Vagina (tissue), 2 donors: ENCODE measurements at places on chromosomes 5 and 9.

GRCh38 chr5:82521431-82522051 is 243.4 kb upstream of the RPS23 start:
- H3K4me1 ChIP-seq, result no peaks in the 10 kb centered on the region
- H3K27ac ChIP-seq, result no peak overlapping the region
- no peak overlapping the region for H3K4me3 ChIP-seq
- H3K36me3 ChIP-seq, result no peaks in the 10 kb centered on the region
- H3K27me3 ChIP-seq, result no peaks in the 10 kb centered on the region
- no peak for DNase-seq

DNA sequence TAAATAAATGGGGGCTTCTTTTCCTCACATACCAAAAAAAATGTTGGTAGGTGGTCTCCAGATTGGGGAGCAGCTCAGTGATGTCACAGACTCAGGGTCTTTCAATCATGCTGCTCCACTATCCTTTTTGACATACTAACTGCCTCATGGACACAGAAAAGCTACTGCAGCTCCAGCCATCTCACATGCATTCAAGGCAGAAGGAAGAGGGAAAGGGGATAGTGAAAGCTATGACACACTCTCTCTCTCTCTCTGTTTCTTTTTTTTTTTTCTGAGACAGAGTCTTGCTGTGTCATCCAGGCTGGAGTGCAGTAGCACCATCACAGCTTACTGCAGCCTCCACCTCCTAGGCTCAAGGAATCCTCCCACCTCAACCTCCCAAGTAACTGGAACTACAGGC is 7.9 kb upstream of the ADGRD2 start:
- H3K4me3 ChIP-seq, result no peak overlapping the region
- no peaks in the 10 kb centered on the region for H3K4me1 ChIP-seq
- DNase-seq, result no peak
- H3K36me3 ChIP-seq, result no peaks in the 10 kb centered on the region

- peak overlapping the region; percentile 10 for H3K27ac ChIP-seq
- no peak for DNase-seq
- H3K4me3 ChIP-seq, result no peak overlapping the region
- H3K36me3 ChIP-seq, result no peaks in the 10 kb centered on the region
- peaks cover 49% of the 10 kb centered on the region for H3K4me1 ChIP-seq
- H3K27me3 ChIP-seq, result no peaks in the 10 kb centered on the region
Observed at GRCh38 chr5:157548513-157549282, 26.9 kb downstream of the ADAM19 start.

- H3K27ac ChIP-seq, result no peak overlapping the region
- no peak for DNase-seq
- H3K36me3 ChIP-seq, result no peaks in the 10 kb centered on the region
- H3K27me3 ChIP-seq, result no peaks in the 10 kb centered on the region
- H3K4me3 ChIP-seq, result no peak overlapping the region
Observed at GRCh38 chr9:124512806-124513204, 5.6 kb upstream of the NR5A1 start.

DNA sequence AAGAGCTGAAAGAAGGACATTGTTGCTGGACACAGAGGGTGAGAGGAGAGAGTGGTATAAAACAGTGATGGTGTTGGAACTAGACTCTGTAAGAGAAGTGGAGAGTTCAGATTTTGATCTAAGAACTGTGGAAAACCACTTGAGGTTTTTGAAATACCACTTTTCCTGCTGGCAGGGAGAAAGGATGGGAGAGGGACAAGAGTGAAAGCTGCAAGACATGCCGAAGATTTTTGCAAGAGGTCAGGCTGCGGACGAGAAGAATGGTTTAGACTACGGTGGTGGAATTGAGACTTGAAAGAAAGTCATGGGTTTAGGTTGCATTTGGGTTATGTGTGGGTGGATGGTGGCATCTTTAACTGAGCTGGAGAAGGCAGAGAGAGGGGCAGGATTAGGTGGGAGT is 202.2 kb upstream of the RPS23 start:
- H3K27ac ChIP-seq, result no peak overlapping the region
- H3K4me3 ChIP-seq, result no peak overlapping the region
- H3K4me1 ChIP-seq, result no peaks in the 10 kb centered on the region
- no peaks in the 10 kb centered on the region for H3K36me3 ChIP-seq
- H3K27me3 ChIP-seq, result no peaks in the 10 kb centered on the region

DNA sequence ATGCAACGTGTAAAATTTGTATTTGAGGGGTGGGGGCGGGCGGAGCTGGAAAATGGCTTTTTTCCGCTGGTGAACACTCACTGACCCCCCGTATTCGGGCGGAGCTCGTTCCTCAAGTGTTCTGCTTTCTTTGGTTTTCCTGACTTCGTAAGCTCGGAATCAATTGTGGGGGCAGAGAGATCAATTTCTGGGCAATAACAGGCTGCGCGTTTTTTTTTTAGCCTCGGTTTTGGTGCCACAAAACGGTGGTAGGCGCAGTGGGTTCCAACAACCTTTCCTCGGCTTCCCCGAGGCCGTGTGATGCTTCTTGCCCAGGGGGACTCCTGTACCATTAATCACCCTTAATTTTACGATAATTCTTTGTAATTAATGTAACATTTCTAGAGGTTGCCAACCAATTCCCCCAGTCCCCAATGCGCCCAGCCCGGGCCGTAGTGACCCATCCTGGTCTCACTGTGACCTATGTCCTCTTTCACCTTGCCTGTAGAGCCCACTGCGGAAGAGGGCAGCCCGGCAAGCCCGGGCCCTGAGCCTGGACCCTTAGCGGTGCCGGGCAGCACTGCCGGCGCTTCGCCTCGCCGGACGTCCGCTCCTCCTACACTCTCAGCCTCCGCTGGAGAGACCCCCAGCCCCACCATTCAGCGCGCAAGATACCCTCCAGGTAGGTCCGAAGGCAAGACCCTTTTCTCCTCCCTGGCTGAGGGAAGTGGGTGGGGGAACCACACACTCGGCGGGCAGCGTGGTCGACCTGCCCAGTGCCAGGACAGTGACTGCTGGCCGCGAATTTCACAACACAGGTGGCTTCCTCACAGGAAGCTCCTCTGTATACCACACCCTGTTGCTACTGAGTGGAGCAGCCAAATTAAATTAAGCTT is 3.7 kb downstream of the NR4A3 start:
- DNase-seq, result no peak
- peaks cover 31% of the 10 kb centered on the region for H3K4me1 ChIP-seq
- no peak overlapping the region for H3K4me3 ChIP-seq
- H3K27me3 ChIP-seq, result no peaks in the 10 kb centered on the region
- H3K27ac ChIP-seq, result no peak overlapping the region

GRCh38 chr9:106897236-106897635 is 34.3 kb downstream of the ZNF462 start:
- peaks cover 35% of the 10 kb centered on the region for H3K4me1 ChIP-seq
- no peak overlapping the region for H3K27ac ChIP-seq
- DNase-seq, result no peak
- no peak overlapping the region for H3K4me3 ChIP-seq

DNA sequence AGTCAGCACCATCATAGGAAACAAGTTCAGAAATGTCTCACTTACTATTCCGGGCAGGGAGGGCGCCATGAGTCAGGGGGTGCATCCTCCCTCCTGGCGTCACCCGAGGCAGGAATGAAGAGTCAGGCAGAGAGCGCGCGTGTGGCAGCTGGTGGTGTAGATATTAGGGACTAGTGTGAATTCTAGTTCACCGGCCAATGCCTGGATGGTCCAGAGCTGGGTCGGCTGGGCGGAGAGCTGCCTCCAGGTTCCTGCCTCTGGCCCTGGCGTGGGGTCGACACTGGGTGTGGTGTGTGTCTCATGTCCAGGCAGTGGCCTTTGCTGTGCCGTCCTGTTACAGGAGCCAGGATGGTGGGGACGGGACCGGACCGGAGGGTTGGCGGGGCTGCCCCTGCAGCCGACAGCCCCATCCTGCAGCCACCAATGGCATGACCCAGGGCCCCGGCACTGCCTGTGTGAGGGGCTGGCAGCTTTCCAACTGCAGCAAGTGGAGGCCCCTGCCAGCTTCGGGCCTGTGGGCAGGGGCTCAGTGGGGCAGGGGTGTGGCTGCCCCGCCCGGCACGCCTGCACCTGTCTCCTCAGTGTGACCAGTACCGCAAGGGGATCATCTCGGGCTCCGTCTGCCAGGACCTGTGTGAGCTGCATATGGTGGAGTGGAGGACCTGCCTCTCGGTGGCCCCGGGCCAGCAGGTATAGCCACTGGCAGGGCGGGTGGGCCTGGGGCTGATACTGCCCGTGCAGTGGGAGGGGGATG is 9.1 kb downstream of the DIPK1B start:
- H3K36me3 ChIP-seq, result peaks cover 36% of the 10 kb centered on the region
- H3K4me1 ChIP-seq, result peaks cover 57% of the 10 kb centered on the region
- H3K27me3 ChIP-seq, result no peaks in the 10 kb centered on the region
- no peak for DNase-seq
- H3K4me3 ChIP-seq, result no peak overlapping the region

DNA sequence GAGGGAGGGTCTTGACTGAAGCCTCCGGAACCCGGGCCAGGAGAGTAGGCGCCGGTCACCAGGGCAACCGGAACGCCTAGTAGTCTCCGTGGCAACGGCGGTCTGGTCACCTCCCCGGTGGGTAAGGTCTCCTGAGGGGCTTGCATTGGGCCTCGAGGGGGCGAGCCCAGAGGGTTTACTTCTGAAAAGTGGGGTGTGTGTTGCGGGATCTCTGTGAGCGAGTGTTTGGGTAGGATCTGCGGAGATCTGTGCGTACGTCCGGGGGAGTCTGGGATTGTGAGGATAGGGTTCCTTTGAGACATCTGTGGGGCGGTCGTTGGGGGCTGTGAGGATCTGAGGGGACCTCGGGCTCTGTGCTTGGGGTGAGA is at the start of gene FAM221B:
Gene FAM221B, minus strand, starts transcription at position 17 of the 368 bp plus-strand sequence. CDS start 2,571 bp downstream, outside the sequence.
- H3K27me3 ChIP-seq, result no peaks in the 10 kb centered on the region
- peak within 1 kb of the TSS; percentile 49 for H3K4me3 ChIP-seq

DNA sequence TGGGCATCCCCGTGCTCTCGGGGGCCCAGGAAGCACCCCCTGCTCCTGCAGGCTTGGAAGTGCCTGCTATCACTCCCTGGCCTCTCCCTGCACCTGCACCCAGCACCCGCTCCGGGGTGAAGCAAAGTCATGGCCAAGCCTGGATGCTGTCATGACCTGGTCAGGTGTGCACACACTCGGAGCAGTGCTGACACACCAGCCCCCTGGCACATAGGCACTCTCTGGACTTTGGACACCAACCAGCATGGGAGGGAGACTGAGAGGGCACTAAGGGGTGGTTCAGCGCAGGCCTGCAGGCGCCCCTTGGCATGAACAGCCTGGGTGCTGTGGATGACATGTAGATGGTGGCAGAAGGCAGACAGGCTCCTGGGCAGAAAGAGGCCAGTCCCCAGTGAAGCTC is 158.6 kb downstream of the GHR start:
- no peak overlapping the region for H3K4me3 ChIP-seq
- peaks cover 10% of the 10 kb centered on the region for H3K4me1 ChIP-seq
- no peak overlapping the region for H3K27ac ChIP-seq
- no peak for DNase-seq
- no peaks in the 10 kb centered on the region for H3K27me3 ChIP-seq

- no peak overlapping the region for H3K27ac ChIP-seq
- no peaks in the 10 kb centered on the region for H3K4me1 ChIP-seq
- no peaks in the 10 kb centered on the region for H3K36me3 ChIP-seq
- DNase-seq, result no peak
- no peaks in the 10 kb centered on the region for H3K27me3 ChIP-seq
Observed at GRCh38 chr9:108850293-108850897, 5.4 kb downstream of the ACTL7B start.

- H3K4me1 ChIP-seq, result no peaks in the 10 kb centered on the region
- no peaks in the 10 kb centered on the region for H3K27me3 ChIP-seq
- DNase-seq, result no peak
- no peak overlapping the region for H3K4me3 ChIP-seq
- H3K36me3 ChIP-seq, result no peaks in the 10 kb centered on the region
Observed at GRCh38 chr9:135244271-135245221, 157.1 kb downstream of the OLFM1 start.

- no peak overlapping the region for H3K4me3 ChIP-seq
- H3K27me3 ChIP-seq, result no peaks in the 10 kb centered on the region
- no peaks in the 10 kb centered on the region for H3K4me1 ChIP-seq
- no peaks in the 10 kb centered on the region for H3K36me3 ChIP-seq
- no peak overlapping the region for H3K27ac ChIP-seq
Observed at GRCh38 chr9:105887679-105888078, 193.3 kb downstream of the TMEM38B start.

DNA sequence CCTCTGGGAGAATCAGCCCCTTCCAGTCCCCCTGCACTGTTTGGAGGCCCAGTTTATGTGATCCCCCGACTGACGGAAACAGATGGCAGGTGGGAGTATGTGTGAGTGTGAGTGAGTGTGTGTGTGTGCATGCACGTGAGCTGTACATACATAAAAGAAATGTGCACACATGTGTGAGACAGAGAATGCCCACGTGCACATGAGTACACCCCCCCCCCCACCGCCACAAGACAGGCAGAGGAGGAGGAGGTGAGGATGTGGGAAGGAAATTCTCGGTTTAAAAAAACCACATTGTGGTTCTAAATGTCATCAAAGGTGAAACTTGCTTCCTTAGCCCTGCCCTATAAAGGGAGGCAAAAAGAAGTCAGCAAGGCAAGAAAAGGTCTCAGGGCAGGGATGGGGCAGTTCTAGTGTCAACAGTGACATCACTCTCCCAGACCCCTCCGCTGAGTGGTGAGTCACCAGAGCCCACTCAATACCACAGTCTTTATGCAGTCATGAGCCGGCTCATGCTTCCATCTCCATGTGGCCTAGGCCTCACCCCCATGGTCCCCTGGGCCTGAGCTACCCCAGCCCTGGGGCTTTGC is 79.2 kb upstream of the HSPA9 start:
- no peak for DNase-seq
- no peak overlapping the region for H3K27ac ChIP-seq
- no peaks in the 10 kb centered on the region for H3K4me1 ChIP-seq
- no peak overlapping the region for H3K4me3 ChIP-seq

DNA sequence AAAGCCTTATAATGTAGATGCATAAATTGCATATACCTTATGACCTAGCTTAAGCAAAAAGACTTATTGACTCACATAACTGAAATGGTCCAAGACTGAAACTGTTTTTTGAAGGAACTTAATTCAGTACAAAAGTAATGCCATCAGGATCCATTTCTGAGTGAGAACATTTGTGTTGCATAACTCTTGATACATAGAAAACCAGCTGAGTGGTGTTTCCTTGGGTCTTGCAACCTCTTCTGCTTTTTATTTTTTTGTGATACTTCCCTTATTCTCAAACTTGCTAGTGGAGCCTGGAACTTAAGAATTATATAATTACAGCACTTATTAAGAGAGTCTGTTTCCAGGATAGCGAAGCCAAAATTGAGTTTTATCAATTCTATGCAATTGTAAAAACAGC is 272.0 kb downstream of the MAN2A1 start:
- no peak for DNase-seq
- no peak overlapping the region for H3K4me3 ChIP-seq
- no peaks in the 10 kb centered on the region for H3K4me1 ChIP-seq
- no peak overlapping the region for H3K27ac ChIP-seq
- no peaks in the 10 kb centered on the region for H3K27me3 ChIP-seq
- no peaks in the 10 kb centered on the region for H3K36me3 ChIP-seq

DNA sequence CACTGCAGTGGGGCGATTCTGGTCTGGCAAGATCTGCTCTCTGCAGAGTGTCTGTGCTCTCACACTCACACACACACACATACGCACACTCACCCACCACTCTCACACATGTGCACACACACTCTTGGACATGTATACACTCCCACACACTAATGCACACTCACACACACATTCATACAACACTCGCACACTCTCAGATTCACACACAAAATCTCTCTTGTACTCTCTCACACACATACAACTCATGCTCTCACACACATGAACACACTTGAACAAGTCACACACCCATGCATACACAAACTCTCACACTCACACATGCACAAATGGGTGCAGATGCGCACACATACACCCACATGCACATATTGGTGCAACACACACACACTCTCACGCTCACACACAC is 31.7 kb downstream of the TMEM174 start:
- H3K27ac ChIP-seq, result no peak overlapping the region
- H3K27me3 ChIP-seq, result no peaks in the 10 kb centered on the region

- H3K4me3 ChIP-seq, result no peak overlapping the region
- no peaks in the 10 kb centered on the region for H3K27me3 ChIP-seq
- H3K4me1 ChIP-seq, result no peaks in the 10 kb centered on the region
- no peaks in the 10 kb centered on the region for H3K36me3 ChIP-seq
- no peak for DNase-seq
Observed at GRCh38 chr5:5313101-5313635, 109.3 kb upstream of the ICE1 start.
